ENCODE measurements at places on chromosomes 5 and 9.

- no peak for DNase-seq
Observed at GRCh38 chr5:145204743-145205142, 630.4 kb downstream of the PRELID2 start.

GRCh38 chr9:136745389-136746154 lies 2.8 kb downstream of the LCN6 start:
- no peak for DNase-seq

DNA sequence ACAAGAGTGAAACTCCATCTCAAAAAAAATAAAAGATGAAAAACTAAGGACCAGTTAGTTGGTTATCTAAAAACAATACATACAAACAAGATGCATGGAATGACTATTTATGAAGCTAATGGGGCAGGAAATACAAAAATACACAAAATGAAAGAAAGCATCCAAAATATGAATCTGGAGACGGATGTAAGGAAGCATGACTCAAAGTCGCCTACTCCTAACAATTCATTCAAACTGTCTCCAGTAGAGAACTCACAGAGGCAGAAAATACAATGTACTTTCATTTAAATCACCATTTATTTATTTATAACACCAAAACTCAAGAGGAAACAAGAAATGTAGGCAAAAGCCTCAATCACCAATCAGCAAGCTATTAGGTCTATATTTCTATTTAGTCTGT lies 68.4 kb downstream of the SCAI start:
- no peak for DNase-seq

GRCh38 chr5:133164759-133165158 lies 112.9 kb downstream of the HSPA4 start:
- no peak for DNase-seq

DNA sequence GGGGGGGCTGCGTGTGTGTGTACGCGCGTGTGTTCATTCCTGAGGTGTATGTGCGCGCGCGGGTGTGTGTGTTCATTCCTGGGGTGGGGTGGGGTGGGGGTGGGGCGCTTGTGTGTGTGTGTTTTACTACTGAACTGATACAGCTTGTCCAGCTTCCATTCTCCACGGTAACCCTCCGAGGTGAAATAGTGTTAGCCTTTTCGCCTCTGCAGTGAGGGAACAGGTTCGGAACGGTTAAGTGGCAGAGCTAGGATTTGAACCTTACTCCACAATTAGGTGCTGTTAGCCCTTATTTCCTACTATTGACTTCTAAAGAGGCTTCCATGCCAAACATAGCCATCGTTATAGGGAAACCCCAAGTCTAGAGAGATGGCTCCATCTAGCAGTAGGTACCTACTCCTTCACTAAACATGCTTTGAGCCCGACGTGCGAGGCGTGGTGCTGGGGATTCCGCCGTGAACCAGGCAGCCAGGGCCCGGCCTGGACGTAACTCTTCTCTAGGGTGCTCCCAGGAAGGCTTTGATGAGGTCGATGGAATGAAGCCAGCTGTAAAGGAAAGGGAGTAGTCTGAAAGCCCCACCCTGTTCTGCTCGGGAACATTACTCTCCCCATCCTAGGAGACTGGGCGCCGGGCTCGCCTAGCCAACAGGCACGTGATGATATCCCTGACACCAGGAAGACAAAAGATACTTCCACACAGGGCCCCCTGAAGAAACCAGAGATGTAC lies 782 bp upstream of the SKP1 start:
- DNase-seq: peak; percentile 33

DNA sequence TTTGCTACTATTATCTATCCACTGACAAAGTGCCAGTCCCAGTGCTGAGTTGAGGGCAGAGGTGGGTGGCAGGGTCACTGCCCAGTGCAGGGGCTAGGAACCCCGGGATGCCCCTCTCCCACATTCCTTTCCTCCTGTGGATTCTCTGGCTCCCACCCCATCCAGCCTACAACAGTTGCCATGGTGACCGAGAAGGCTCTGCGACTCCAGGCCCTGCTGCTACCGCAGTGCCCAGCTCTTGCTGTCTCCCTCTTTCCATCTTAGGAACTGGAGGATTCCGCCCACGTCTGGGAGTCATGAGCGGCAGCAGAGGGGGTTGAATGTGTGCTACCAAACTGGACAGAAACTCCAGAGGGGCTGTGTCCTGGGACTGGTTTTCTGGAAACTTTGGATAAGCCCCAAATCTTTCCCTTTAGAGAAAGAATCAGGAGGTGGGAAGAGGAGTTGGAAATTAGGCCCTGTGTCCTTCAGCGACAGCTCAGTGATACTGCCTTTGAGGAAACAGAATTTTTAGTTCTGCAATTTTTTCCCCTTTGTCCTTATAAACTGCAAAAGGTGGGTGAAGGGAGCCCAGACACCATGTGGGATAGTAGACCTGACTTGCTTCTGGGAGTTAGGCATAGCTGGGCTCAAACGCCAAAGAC lies 20.7 kb upstream of the C5orf47 start:
- DNase-seq: no peak
